ENCODE measurements at places on chromosomes 16 and 17.

DNA sequence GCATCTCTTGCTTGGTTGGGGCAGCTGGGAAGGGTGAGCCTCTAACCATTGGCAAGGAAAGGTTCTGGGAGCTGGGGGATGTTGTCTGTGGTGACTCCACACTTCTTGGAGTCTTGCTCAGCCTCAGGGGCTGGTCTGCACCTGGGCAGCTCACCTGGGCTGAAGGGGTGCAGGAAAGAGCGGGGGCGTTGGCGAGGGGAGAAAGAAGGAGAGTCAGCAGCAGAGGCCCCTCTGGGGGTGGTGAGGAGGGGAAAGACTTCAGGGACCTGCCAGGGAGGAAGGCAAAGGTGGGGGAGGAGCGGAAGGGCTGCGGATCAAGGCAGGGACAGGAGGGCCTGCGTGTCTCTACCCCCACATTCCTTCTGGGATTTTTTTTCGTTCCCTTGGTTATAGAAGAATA is 47.7 kb downstream of the CCDC42 start:
- DNase-seq = no peak

- no peak for DNase-seq
These were observed 877.3 kb downstream of the KCNJ18 start for GRCh38 chr17:22569459-22570143.

DNA sequence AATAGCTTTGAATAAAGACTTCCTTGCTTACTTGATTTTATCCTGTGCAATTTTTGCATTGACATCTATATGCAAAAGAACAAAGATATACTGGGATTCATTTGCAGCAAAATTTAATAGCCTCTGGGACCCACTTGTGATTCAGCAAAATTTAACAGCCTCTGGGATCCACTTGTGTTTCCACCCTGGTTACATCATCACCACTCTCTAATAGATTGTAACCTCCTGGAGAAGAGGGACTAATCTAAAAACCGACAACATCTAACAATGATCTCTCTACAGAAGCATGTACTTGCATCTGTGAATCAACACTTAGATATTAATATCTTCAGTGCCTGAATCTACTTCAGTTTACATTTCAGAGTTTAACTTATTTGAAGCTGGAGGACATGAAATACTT is 202.0 kb upstream of the CPHXL start:
- no peak for DNase-seq

- peak; percentile 22 for DNase-seq
These were observed 5.2 kb upstream of the GUCY2D start for GRCh38 chr17:7997186-7997585.

GRCh38 chr16:88289968-88290401 is 92.8 kb upstream of the ZNF469 start:
- no peak for DNase-seq

DNA sequence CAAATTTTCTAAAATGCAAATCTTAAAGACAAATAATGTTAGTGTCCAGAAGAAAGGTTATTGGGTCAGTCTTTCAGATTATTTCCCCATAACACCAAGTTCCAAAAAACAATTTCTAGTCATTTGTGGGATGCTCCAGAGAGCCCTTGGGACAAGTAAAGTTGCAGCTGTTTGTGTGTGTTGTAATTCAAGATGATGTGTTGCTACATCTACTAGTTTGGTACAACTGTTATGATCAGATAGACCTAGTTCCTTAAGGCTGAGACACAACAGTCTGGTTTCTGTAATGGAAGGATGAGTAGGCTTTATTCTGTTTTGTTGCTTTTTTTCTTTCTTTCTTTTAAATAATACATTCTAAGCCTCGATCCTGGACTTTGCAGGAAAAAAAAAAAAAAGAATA is 41.9 kb downstream of the PIGL start:
- DNase-seq = peak; percentile 70

DNA sequence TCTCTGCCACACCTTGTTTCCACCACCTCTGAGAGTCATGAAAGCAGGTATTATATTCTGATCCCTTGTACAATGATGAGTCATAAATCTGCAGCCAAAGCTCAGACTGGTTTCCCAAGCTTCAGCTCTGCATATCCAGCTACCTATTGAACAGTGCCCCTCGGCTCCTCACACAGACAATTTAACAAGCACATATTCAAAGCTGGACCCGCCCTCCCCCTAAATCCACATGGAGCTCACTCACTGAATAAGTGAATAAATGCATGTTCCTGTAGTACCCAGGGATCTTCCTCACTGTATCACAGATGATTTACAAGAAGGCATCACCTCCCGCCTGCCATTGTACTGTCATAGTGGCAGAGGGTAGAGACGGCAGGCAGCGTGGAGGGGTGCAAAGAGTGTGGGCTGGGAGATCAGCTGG is 516.4 kb downstream of the GRIN2A start:
- DNase-seq = no peak

DNA sequence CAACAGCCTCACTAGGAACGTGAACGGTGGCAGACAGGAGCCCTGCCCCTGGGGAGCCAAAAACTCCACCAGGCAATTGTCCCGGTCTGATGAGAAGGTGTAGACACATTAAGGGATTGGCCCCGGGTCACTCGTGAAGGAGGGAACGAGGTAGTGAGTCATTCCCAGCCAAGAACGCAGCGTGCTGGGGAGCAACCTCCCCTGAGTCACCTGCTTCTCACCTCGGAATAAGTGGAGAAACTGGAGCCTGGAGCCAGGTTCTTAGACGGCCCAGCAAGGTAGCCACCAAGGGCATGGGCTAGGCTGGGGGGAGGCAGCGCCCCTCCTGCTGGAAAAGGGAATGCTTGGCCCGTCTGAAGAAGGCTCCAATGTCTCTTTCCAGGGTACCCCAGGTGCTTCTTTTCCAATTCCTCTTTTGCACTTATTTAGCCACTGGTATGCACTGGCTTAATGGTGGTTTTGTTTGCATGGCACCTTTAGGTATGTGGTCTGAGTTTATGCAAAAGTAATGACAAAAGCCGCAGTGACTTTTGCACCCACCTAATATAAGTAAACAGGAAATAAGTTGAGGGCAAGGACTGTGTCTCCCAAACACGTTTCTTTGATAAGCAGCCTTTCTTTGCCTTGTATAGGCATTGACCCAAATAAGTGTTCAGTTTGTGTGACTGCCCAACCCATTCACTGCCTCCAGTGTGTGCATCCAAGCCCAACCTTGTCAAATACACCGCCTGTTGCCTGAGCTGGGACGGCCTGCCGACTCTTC is 1.8 kb upstream of the HELZ start:
- DNase-seq = no peak

GRCh38 chr17:40443988-40444899 is 994 bp downstream of the IGFBP4 start:
- DNase-seq = no peak

GRCh38 chr16:85909932-85910853 is 11.2 kb downstream of the IRF8 start:
- DNase-seq = no peak

DNA sequence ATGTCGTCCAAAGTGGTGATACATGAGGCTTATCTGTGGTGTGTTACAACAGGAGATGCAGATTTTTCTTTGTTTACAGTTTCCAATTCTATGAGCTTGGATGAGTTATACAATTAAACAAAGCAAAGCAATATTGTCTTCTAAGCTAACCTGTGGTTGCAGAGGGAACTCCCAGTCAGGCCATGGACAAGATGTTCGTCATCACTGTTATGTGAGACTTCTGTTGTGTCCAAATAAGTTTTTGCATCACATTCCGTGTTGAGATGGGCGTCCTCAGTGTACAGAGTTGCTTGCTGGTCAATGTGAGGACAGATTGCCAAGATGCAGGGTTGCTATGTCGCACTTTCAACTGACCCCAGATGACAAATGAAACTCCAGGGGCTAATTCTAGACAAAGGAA is 189.3 kb downstream of the IRF8 start:
- no peak for DNase-seq

GRCh38 chr17:9330141-9330540 is 245.5 kb downstream of the STX8 start:
- DNase-seq = no peak

- peak; percentile 83 for DNase-seq
These were observed 77.4 kb downstream of the ANKFN1 start for GRCh38 chr17:56230660-56231059.

- no peak for DNase-seq
These were observed 2.8 kb downstream of the MEOX1 start for GRCh38 chr17:43658900-43659299.

DNA sequence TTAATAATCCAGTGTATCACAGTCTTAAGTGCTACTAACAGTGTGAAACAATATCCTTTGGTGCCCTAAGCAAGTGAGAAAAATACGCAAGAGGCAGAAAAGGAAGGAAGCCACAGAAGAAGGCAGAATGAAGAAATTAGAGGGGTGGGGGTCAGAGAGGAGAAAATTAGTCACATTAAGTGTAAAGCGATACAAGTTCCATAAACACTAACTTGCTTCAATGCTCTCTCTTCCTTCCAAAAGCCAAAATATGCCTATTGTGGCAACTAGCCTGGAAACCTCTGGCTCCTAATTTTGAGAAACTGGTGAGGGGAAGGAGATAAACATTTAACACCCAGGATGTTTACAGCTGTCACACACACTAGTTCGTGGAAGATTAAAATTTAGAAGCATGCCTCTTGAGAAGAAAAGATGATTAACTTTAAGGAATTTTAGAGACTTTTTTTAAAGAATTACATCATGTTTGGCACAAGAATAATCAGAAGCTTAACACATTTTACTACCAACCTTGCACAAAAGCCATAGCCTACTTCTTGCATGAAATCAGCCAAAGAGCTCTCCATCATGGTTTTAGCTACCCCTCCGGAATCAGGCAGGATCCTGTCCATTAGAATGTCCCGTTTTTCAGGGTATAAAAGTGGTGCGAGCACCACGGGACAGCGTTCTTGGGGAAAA is 44.7 kb downstream of the CNOT1 start:
- peak; percentile 54 for DNase-seq

DNA sequence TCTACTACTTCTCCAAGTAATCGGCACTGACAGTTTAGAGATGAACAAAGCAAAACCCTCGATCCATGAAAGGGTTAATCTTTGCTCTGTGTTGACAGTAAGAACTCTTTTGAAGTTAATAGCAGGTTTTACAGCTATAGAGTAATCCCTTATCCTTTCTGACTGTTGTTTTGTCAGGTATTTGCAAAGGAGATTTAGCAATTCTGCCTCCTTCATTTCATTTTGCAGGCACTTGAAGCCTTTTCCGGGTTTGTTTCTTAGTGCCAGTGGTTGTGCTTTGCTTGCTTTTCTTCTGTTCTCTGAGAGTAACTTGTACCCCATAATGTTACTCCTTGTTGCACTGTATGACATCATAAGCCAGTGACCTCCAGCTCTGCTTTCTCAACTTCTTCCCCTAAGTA is 64.5 kb downstream of the TANGO6 start:
- no peak for DNase-seq

GRCh38 chr16:11752856-11753255 is 10.2 kb upstream of the TXNDC11 start:
- DNase-seq = no peak

GRCh38 chr17:74872313-74873036 is at the start of gene FDXR:
TSS of gene FDXR (minus strand) at chr17:74872994. CDS start at chr17:74872944, 50 bp downstream.
- no peak for DNase-seq

DNA sequence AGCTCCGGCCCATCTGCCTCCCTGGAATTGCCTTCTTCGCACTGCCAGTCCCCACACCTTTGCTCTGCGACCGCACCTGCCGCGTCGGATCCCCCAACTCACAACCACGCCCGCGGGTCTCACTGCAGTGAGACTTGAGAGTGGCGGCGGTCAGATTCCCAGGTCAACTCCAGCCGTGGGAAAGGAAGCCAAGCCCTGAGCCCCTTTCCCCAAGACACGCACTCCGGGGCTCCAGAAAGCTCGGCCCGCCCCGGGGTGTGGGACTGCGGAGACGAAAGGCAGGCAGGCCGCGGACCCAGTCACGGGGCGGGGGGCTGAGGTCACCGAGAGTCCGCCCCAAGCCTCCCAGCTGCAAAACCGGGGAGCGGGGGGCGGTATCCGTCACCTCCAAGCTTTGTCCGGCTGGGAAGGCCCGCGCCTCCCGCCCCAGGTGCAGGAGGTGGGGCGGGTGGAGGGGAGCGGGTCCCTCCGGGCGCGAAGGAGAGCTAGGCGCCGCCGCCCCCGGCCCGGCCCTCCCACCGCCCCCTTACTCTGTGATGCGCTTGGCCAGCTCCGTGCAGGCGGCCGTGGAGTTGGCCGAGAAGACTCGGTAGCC is 615 bp downstream of the PRPSAP1 start:
- no peak for DNase-seq

- no peak for DNase-seq
These were observed 913 bp downstream of the CDIP1 start for GRCh38 chr16:4537376-4538343.

- DNase-seq = peak; percentile 74
These were observed 22.2 kb upstream of the PEMT start for GRCh38 chr17:17613708-17614114.

DNA sequence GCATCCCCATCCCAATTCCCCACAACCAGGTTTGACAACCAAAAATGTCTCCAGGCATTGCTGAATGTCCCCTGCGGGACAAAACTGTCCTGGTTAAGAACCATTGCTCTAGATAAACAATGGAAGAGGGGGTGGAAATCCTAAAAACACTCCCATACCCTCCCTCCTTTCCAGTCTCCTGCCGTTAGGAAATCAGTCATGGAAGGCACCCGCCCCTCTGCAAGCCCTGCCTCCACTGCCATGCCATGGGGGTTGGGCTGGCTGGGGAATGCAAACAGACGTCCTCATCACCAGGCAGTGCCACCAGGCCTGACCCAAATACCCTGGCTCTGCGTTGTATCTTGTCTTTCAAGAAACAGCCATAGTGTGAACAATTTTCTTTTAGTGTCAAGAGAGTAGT is 57.5 kb downstream of the CYTH1 start:
- no peak for DNase-seq

DNA sequence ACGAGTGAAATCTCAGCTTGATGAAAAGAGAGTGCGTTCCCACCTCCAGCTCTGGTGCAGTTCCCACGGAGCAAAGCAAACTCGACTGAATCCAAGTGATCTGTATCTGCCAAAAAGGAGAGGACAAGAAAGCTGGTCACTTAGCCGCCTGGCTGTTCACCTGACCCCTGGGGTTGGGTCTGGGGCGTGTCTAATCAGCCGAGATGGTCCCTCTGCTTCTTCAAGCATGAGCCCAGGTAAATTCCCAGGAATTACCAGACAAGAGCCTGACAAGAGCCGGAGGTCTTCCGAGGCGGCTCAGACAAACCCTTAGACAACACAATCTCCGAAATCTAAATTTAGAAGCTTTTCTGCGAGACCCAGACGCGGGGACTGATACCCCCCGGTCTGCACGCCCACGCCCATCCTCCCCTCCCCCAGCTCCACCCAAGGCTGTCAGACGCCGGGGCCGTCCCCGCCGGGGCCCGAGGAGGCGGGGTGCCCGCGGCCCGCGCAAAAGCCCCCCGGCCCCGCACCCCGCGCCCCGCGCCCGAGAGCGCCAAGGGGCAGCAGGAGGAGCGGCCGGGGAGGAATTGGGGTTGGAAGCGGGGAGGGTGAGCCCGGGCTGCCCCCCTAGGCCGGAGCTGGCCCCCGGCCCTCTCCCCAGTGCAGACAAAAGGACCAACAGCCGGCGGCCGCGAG is 674 bp downstream of the ZNF821 start:
- DNase-seq = peak; percentile 8

Data from AG10803 (cell line).